ENCODE measurements at places on chromosomes 5 and 9.

GRCh38 chr5:32290922-32291321, 21.8 kb downstream of the MTMR12 start:
- no peak for DNase-seq

DNA sequence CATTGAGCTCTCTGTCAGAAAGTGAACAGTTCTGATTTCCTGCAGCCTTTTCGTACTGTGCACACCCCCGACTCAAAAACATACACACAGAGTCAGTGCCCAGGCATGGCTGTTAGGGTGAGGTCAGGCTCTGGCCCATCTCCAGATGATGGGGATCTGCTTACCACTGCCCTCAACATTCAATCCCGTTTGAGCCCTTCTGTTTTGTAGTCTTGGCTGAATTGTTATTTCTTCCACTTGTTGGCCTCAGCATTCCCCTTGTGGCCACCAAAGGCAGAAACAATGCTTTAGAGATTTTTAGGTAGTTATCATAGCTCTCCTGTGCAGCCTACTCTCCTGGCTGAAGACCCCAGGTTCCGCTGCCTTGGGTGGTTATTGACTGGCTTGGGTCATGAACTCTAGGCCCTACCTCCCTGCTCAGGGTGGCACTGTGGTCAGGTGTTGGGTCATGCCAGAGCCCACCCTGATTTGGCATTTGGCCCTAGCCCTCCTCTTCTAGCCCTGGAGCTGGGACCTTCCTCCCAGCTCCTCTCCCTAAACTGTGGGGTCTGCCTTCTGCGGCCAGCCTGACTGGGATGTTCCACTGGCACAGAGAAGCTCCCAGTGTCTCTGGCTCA, 7.8 kb upstream of the MYOZ3 start:
- no peak for DNase-seq

- DNase-seq, result no peak
These were observed 21.9 kb upstream of the TNFSF15 start for GRCh38 chr9:114827641-114828302.

DNA sequence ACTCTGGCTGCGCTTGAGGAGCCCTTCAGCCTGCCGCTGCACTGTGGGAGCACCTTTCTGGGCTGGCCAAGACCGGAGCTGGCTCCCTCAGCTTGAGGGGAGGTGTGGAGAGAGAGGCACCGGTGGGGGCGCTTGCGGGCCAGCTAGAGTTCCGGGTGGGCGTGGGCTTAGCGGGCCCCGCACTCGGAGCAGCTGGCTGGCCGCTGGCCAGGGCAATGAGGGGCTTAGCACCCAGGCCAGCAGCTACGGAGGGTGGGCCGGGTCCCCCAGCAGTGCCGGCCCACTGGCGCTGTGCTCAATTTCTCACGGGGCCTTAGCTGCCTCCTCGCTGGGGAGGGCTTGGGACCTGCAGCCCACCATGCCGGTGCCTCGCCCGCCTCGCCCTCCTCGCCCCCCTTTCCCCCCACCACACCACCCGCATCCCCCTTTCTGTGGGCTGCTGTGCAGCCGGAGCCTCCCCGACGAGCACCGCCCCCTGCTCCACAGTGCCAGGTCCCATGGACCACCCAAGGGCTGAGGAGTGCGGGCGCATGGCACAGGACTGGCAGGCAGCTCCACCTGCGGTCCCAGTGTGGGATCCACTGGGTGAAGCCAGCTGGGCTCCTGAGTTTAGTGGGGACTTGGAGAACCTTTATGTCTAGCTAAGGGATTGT, 954.5 kb downstream of the DTWD2 start:
- no peak for DNase-seq

DNA sequence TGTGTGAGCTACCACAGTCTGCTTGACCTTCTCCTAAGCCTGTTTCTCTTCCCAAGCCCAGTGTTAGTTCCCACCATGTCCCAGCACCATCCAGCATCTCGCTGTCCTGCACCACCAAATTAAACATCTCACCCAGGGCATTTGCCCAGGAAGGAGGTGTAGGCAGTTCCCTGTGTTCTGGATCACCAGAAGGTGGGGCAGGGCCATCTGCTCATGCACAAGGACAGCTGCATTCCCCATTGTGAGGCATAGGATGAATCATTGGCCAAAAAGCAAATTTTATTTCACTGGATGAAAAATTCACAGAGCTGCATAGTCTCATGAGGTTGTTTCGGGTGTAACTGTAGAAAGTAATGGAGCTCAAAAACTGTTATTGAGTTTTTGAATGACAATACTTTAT, 89.5 kb upstream of the GRIA1 start:
- DNase-seq, result no peak

- no peak for DNase-seq
These were observed 35.1 kb downstream of the EXOSC2 start for GRCh38 chr9:130728721-130729120.

- DNase-seq, result no peak
These were observed 15.1 kb upstream of the IPPK start for GRCh38 chr9:92685022-92685421.

GRCh38 chr9:126984969-126985368, 70.4 kb downstream of the RALGPS1 start:
- DNase-seq, result peak; percentile 55

DNA sequence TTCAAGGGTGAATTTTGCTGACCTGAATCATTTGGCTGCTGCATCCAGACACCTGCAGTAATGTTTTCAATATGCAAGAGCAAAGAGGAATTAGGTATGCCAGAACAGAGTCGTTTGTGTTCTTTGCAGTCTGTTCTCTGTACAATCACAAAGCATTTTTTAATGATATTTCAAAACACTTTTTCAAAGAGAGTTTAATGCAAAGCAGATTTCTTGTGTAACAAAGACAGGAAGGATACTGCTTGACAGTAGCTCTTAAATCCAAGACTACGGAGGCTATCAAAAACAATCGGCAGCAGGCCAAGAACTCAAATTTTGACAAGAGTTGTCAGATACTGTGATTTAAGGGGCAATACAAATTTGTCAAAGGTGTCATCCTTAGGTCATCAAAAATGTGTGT, 341.9 kb downstream of the GADD45G start:
- DNase-seq, result no peak
